ENCODE measurements at places on chromosomes 2 and 18.

DNA sequence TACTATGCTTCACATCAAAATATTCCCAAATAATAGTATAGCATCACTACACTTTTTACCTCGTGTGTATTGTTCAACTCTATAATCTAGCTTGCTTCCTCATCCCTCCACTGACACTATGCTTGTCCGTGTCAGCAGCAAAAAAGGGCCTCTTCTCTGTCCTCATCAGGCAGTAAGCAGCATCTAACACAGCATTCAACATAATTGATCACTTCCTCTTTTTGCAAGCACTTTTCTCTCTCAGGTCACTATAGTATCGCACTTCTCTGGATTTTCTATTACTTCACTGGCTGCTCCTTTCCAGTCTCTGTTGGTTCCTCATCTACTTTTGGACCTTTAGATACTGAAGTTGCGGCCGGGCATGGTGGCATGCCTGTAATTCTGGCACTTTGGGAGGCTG is 64.9 kb upstream of the ZSWIM2 start:
- DNase-seq, result no peak

DNA sequence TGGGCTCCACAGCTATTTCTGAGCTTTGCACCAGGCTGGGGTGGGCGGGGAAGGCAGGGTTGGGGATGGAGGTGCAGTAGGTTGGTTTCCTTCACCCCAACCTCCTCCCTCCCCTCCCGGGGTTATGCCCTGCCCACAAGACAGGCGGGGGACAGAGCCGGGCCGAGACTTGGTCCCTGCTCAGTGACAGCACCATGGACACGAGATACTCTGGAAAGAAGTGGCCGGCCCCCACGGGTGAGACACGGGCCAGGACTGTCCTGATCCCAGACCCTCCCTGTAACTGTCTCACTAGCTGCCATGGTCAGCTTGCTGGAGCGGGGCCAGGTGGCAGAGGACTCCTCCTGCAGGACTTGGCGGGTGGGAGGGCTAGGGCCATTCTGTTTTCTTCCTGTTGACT is 59.7 kb downstream of the DYSF start:
- no peak for DNase-seq

DNA sequence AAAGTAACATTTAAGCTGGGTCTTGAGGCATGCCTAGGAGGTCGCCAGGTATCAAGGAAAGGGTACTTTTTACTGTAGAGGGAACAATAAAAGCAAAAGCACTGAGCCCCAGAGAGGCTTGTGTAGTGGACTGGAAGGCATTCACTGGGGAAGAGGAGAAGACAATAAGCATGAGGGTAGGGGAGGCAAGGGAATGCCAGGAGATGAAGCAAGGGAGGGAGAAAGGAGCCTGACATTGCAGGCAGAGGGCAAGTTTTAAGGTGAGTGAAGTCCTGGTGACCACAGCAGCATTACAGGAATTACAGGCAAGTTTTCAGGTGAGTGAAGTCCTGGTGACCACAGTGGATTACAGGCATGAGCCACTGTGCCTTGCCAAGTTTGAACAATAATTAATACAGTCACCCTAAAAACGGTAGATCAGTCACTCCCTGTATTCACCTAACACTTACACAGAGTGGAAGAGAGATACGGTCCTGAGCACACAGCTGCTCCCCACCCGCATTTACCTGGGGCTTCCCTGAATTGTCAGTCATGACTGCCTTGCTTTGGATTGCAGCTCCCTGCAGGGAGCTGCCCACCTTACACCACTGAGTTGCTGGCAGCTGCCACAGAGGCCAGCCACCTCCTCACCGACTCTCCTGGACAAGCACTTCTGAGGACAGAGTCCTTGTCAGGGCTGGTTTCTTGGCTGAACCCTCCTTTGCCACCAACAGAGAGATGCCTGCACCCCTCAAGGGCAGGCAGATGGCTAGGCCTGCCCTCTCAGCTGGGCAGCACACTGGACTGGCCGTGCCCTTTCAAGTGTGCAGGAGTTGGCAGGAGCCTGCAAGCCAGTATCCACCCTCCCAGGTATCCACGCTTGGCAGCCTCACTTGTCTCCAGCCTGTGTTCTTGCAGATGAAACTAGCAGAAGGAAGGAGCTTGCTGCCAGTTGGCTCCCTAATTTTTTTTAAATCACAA is 153.2 kb upstream of the MSH6 start:
- no peak for DNase-seq

GRCh38 chr2:47014564-47015051 is 99.0 kb upstream of the MCFD2 start:
- DNase-seq, result peak; percentile 48

GRCh38 chr2:49032126-49032525 is 122.2 kb downstream of the FSHR start:
- DNase-seq, result no peak

DNA sequence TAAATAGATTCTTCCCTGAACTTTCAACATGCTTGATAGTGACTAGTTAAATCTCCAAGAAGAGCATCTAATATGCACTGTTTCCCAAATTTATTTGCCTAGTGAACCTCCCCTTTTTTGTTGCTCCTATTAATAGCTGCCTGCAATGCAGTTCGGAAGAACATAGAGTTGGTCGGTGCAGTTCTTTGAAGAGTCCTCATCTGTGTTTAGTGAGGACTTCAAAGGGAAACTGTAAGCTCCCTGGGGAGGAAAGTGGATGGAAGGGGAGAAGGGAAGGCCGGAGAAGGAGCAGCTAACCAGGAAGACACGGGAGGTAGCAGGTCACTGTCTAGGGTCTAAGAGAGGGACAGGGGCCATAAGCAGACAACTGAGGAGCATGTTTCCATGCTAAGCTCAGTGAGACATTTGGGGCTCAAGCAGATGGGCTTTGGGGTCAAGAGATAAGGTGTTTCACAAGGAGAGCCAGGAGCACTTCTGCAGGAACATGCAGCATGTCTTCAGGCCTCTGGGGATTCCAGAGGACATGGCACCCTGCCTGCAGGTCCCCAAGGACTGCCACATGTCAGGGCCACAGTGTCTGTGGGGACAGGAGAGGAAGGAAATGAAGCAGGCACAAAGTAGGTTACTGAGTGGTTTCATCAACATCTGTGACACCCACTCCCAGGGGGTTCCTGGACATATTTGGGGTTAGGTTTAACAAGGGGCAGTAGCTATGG is 48.7 kb upstream of the ANXA4 start:
- peak; percentile 33 for DNase-seq

GRCh38 chr2:241514553-241514952 is 6.2 kb upstream of the STK25 start:
- DNase-seq, result no peak

All from femur (tissue), 1 donor.